Activated CD4-positive, alpha-beta memory T cell treated with anti-CD3 and anti-CD28 coated beads, Interleukin-2, amount 10 ng/mL, durations not matched to agents 7 days and 5 days (primary cell): ENCODE measurements at places on chromosomes 13 and 19.
A peak's percentile ranks its signal among the peaks of the same experiment; 100 is the strongest.

GRCh38 chr19:15280915-15281683 lies 48.9 kb upstream of the EPHX3 start:
- DNase-seq = no peak

- DNase-seq = no peak
Measured at GRCh38 chr19:40322271-40322610, 26.0 kb downstream of the C19orf47 start.

DNA sequence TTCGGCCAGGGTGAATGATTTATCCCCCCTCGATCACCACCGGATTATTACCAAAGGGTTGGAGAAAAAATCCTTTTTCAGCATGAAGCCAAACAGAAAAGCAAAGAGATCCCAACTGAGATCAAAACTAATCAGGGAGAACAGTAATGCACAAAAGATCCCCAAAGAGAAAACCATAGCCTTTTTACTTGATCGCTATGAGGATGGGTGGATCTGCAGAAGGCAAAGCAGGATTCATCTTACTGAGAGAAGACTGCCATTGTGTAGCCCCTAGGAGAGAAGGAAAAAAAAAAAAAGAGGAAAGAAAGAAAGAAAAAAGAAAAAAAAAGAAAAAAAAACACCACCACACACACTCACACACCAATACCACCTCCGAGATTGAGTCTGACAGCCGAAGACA lies at the start of gene FGF14:
TSS of gene FGF14 (minus strand) at position 283 of the 400 bp plus-strand sequence.
- no peak for DNase-seq

DNA sequence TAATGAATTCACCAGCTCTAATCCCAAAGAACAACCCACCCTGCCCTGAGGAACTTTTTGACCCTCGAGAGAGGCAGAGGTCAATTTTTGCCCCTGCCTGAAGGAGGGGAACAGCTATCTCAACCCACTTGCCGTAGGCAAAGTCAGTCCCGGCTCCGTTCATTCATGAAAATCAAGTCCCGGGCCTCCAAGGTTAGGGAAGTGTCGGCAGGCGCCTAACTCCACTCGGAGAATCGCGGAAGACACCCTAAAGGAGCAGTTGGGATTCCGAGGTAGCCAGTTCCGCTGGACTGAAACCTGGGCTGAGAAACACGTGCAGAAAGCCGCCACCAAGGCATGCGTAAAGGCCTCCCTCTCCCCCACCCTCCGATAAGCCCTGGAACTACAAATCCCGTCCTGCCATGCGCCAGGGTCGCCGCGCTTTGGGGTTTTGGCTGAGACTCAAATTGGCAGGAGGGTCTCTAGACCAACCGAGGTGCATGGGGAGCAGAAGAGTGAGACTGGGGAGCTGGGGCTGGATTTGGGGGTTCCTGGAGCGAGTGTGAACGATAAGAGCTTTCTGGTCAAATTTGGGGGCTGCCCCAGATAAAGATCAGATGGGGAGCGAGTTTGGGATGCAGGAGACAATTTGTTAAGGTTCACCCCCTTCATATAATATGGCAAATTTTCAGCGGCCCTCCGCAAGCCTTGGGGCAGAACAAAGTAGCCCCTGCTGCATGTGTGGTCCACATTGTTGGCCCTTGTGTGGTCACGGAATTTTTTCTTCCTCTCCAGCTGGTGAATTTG lies at the start of gene TNPO2:
TSS of gene TNPO2 (minus strand) at position 292 of the 786 bp plus-strand sequence. CDS start 2,955 bp downstream, outside the sequence.
- DNase-seq = peak; percentile 79

- no peak for DNase-seq
Measured at GRCh38 chr19:14439014-14439413, 5.9 kb downstream of the PKN1 start.

DNA sequence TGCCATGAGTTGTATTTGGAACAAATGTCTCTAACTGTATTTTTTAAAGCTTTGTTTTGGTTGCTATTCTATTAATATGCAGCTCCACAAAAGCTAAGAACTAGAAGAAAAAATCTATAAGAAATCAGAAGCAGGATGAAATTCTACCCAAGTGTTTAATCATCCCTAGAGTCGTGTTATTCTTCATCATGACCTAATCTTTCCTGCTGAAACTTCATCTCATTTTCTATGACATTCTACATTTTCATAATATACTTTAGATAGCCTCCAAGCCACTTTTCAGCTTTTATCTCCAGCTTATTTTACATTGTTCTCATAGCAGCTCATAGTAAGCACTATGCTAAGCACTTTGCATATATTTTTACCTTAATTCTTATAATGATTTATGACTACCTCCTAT lies 302.8 kb downstream of the FOXO1 start:
- DNase-seq = no peak

DNA sequence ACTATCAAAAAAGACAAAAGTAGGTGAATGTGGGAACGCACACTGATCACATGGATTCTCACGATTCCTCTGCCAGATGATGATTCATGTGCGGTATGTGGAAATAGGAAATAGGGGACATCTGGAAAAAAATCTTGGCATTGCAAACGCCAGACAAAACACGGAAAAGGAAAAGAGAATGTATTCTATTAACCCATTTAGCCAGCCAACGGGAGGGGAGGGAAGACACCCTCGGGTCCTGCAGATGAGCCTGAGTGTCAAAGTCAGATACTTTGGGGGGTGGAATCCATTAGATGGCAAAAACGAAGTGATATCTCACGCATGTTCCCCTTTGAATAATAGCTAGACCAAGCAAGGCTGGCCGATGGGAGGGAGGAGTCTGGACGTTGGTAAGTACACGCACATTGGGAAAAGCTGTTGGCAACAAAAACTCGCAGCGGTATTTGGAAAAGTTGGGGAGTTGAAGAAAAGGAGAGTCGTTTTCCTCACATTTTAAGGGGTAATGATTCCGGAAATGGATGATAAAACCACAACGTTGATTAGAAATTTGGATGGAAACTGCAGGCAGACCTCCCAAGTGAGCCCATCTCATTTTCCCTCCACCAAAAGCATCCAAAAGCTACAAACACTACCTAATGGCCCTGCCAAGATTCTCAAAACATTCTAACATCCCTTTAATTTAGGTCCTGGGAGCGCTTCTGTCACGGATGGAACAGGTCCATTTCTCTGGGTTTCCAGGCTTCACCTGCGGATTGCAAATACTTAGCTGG lies 73.6 kb downstream of the COL4A1 start:
- no peak for DNase-seq

GRCh38 chr13:96089749-96090239 lies at the start of gene HS6ST3:
Gene HS6ST3, plus strand, starts transcription at chr13:96090107.
- no peak for DNase-seq

DNA sequence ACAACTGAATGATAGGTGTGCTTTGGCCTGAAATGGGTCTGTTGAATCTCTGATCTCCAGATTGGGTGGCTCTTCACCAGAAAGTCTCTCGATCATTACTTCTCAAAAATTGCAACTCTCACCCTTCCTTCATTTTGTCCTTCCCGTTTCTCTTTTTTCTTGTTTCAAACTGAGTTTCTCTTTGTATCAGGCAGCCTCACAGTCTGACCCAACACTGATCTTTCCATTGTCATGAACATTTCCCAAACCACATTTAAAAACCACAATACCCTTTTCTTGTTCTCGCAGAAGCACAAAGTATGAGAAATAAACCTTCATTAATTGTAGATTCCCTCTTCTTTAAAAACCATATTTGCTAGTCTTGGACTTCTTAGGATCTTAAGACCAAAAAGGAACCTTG lies 33.6 kb upstream of the HMGB1 start:
- no peak for DNase-seq

- DNase-seq = no peak
Measured at GRCh38 chr19:57800696-57801095, 14.0 kb downstream of the ZNF552 start.

- DNase-seq = no peak
Measured at GRCh38 chr19:38763795-38764220, 9.5 kb downstream of the LGALS7 start.

- peak; percentile 80 for DNase-seq
Measured at GRCh38 chr19:44653977-44654774, 10.5 kb downstream of the PVR start.

DNA sequence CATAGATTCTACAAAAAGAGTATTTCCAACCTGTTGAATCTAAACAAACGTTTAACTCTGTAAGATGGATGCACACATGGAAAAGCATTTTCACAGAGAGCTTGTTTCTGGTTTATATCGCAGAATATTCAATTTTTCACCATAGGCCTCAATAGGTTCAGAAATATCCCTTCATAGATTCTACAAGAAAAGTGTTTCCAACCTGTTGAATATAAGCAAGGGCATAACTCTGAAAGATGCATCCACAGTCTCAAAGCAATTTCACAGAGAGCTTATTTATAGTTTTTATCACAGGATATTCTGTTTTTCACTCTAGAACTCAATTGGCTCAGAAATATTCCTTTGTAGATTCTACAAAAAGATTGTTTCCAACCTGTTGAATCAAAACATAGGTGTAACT lies 1483.6 kb downstream of the UQCRFS1 start:
- DNase-seq = no peak
